CD4-positive, alpha-beta memory T cell (primary cell): ENCODE measurements at places on chromosomes 11 and 22. TPM values are rescaled to one million over a fixed set of nuclear protein-coding genes. Genes with fewer than 3 reads are reported as not detected.

DNA sequence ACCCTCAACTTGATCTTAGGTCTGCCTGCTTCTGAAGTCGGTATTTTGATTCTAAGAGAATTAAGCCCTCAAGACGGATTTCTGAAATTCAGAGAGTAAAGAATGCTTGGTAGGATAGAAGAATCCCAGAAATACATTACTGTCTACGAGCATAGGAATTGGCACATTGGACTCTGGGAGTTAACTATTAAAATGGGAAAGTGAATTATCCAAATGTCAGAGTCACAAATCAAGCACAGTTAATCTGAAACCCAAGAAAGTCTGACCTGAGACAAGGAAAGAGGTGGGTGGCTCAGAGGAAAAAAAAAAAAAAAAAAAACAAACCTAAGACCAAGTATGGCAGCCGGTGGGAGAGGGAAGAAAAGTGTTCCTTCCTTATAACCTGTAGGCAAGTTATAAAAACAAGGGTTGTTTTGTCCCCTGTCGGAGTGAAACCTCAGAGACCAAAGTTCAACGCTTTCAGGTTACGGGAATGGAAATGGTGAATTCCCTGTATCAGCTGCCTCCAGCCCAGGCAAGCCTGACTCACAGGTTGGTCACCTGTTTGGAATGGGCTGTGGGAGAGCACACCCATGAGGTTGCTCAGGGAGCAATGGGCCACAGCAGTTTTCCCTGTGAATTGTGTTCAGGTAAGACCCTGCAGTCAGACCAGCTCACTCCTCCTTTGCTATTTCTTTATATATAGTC, 139.0 kb downstream of the ETS1 start:
- no peaks in the 10 kb centered on the region for H3K27me3 ChIP-seq
- peaks cover 17% of the 10 kb centered on the region for H3K4me1 ChIP-seq
- H3K27ac ChIP-seq = no peak overlapping the region
- H3K4me3 ChIP-seq = no peak overlapping the region

- H3K4me1 ChIP-seq = no peaks in the 10 kb centered on the region
- DNase-seq = no peak
- H3K4me3 ChIP-seq = no peak overlapping the region
- no peak overlapping the region for H3K27ac ChIP-seq
- H3K27me3 ChIP-seq = no peaks in the 10 kb centered on the region
Measured at GRCh38 chr11:96023275-96023674, 99.4 kb upstream of the MTMR2 start.

DNA sequence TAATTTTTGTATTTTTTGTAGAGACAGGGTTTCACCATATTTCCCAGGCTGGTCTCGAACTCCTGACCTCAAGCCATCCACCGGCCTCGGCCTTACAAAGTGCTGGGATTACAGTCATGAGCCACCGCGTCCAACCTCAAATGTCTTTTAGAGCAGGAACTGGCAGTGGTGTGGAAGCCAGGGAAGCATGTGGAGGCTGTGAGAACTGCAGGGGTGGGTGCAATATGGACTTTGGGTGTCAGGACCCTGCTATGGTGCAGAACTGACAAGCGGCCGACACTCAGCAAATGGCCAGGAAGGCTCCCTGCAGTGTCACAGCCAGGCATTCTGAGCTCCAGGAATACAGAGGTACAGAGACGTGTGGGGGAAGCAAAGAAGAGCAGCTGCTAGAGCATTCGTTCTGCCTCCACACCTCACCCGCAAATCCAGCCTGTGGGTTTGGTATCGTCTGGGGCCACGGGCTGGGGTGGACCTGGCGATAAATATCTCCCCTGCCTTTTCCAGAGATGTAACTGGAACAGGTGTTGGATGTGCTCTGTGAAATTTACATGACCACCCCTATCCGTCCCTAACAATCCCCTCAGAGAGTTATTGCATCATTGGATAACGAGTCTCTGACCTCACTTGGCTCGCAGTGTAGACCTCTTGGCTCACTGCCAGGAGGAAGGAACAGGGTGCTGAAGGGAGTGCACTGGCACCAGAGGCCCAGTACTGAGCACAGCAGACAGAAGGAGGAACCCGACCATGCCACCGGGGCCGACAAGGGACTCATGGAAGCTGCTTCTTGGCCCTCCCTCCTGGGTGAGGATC, 624.7 kb upstream of the B3GAT1 start:
- no peak for DNase-seq
- H3K27ac ChIP-seq = no peak overlapping the region
- H3K36me3 ChIP-seq = no peaks in the 10 kb centered on the region
- H3K4me3 ChIP-seq = no peak overlapping the region
- peaks cover under 1% of the 10 kb centered on the region for H3K27me3 ChIP-seq

DNA sequence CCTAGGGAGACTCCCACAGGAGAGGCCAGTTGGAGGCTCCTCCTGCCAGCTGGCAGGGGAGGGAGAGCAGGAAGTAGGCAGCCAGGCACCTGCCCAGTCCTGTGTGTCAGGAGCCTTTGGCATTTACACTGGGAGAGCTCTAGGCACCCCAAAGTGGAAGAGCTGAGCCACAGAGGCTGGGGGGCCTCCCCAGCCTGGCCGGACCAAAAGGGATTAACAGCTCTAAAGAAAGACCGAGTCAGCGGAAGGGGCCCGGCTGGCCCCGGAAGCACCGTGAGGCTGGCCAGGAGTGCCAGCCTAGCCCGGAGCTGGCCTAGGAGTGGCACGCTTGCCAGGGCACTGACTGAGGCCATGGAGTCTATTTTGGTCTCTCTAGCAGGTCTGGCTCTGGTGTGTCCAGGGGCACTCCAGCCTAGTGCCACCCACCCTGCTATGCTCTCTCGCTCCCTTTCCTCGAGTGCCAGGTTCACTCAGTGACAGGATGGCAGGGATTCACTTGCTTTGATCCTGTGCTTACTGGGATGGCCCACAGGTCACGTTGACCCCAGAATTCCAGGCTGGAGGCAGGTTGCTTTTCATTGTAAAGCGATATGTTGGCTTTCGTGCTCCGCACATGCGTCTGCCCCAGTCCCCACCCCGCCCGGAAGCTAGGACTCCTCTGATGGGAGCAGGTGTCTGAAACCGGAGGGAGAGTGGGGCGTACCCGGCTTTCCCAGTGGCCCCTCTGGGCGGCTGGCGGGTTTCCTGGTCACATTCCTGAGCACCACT, 3.3 kb upstream of the KMT5B start:
- no peak overlapping the region for H3K4me3 ChIP-seq
- H3K27me3 ChIP-seq = no peaks in the 10 kb centered on the region
- H3K4me1 ChIP-seq = peaks cover 22% of the 10 kb centered on the region
- H3K36me3 ChIP-seq = no peaks in the 10 kb centered on the region
- no peak overlapping the region for H3K27ac ChIP-seq
- no peak for DNase-seq

DNA sequence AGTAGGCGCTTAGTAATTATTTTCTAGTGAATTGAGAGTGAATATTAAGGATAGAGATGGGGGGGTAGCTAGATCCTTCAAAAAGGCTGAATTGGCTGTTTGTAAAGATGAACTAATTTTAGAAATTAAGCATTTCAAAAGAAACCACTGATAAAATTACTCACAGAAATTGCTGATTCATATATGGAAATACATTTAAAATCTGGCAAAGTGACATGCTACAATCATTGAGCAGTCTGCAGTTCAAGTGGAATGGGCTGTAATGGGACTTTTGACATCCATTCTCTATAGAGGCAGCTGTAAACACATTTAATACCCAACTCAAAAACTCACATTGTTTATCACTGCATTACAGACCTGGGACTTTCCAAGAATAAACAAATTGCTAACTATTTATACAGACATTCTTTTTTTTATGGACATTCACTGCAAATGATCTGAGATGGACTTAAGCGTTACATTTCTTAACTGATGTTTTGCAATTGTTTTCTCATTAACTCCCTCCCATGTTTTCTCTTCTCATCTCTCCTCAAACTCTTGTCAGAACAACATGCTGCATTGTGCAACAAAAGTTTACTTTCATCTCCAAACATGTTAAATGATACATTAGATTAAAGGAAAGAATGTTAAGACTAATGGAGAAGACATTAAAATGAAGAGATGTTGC, 42.1 kb upstream of the MMP7 start:
- no peak overlapping the region for H3K4me3 ChIP-seq
- H3K36me3 ChIP-seq = no peaks in the 10 kb centered on the region
- no peaks in the 10 kb centered on the region for H3K27me3 ChIP-seq
- DNase-seq = no peak
- peaks cover 21% of the 10 kb centered on the region for H3K4me1 ChIP-seq

DNA sequence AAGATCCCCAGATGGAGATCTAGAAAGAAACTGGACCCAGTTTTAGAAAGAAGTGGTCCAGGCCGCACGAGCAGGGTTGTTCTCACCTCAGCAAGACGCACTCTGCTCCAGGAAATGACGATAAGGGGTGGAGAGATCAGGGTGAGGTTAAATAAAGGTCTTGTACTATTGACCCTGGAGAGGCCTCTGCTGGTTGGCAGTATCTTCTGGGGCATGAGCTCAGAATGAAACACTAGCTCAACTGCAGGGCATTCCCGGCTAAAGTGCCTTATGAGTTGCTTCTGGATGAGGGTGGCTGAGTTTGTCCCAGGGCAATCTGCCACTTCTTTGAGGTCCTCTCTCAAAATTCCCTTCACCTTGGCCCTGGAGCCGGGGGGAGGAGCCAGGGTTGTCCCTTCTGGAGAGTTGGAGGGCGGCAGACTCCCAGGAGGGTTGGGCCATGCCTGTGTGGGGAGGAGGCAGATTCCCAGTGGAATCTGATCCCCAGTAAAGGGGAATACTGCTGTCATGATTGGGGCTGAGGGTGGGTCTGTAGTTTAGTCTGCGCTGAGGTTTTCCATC, 10.9 kb downstream of the USP2 start:
- H3K36me3 ChIP-seq = no peaks in the 10 kb centered on the region
- no peak overlapping the region for H3K27ac ChIP-seq
- H3K4me1 ChIP-seq = peaks cover 24% of the 10 kb centered on the region
- DNase-seq = peak; percentile 28

GRCh38 chr22:39206491-39206890, 38.3 kb downstream of the PDGFB start:
- H3K27me3 ChIP-seq = no peaks in the 10 kb centered on the region
- no peak overlapping the region for H3K4me3 ChIP-seq
- no peak for DNase-seq
- H3K36me3 ChIP-seq = no peaks in the 10 kb centered on the region
- H3K27ac ChIP-seq = no peak overlapping the region

GRCh38 chr11:2922655-2923054, 6.6 kb downstream of the PHLDA2 start:
- no peaks in the 10 kb centered on the region for H3K27me3 ChIP-seq
- DNase-seq = no peak
- peaks cover under 1% of the 10 kb centered on the region for H3K4me1 ChIP-seq
- H3K4me3 ChIP-seq = no peak overlapping the region
- no peaks in the 10 kb centered on the region for H3K36me3 ChIP-seq

GRCh38 chr22:38016182-38017151, 32.1 kb upstream of the SOX10 start:
- no peak overlapping the region for H3K27ac ChIP-seq
- no peaks in the 10 kb centered on the region for H3K27me3 ChIP-seq
- no peak for DNase-seq
- H3K36me3 ChIP-seq = no peaks in the 10 kb centered on the region

GRCh38 chr11:94271885-94272372, 32.5 kb upstream of the IZUMO1R start:
- no peak for DNase-seq
- H3K27ac ChIP-seq = no peak overlapping the region
- no peaks in the 10 kb centered on the region for H3K36me3 ChIP-seq

DNA sequence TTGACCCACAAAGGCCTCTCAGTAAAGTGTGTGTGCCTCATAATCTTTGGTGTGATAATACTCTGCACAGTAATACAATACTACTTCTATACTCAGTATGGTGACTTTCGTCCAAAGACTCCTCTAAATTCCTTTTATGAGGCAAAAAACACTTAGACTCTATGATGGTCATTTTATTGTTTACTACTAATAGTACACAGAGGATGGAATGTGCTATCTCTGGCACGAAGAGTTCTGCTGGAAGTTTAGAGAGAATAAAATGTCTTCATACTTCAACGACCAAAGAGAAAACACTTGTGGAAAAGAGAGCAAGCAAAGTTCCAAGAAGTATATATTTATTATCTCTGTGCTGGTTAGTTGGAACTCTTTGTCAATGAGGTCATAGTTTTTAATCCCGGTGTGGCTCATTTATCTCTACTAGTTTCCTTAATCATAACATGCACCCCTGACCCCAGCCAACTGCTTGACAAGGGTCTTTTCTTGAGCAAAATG, 7.5 kb upstream of the CSTF3 start:
- H3K27me3 ChIP-seq = no peaks in the 10 kb centered on the region
- no peaks in the 10 kb centered on the region for H3K36me3 ChIP-seq
- H3K4me1 ChIP-seq = no peaks in the 10 kb centered on the region
- H3K27ac ChIP-seq = no peak overlapping the region
- no peak overlapping the region for H3K4me3 ChIP-seq

DNA sequence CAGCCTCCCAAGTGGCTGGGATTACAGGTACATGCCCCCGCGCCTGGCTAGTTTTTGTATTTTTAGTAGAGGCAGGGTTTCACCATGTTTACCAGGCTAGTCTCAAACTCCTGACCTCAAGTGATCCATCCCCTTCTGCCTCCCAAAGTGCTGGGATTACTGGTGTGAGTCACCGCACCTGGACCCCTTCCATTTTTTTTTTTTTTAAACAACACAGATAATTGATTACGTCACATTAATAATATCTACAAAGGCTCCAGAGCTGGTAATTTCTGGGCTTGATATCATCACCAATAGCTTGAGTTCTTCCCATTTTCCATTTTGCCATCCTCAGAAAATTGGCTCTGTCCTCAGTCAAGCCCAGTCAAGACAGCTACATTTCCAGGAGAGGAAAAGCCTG, 7.2 kb downstream of the TTLL1 start:
- DNase-seq = no peak
- H3K36me3 ChIP-seq = no peaks in the 10 kb centered on the region
- H3K4me3 ChIP-seq = no peak overlapping the region
- no peaks in the 10 kb centered on the region for H3K27me3 ChIP-seq
- no peaks in the 10 kb centered on the region for H3K4me1 ChIP-seq

DNA sequence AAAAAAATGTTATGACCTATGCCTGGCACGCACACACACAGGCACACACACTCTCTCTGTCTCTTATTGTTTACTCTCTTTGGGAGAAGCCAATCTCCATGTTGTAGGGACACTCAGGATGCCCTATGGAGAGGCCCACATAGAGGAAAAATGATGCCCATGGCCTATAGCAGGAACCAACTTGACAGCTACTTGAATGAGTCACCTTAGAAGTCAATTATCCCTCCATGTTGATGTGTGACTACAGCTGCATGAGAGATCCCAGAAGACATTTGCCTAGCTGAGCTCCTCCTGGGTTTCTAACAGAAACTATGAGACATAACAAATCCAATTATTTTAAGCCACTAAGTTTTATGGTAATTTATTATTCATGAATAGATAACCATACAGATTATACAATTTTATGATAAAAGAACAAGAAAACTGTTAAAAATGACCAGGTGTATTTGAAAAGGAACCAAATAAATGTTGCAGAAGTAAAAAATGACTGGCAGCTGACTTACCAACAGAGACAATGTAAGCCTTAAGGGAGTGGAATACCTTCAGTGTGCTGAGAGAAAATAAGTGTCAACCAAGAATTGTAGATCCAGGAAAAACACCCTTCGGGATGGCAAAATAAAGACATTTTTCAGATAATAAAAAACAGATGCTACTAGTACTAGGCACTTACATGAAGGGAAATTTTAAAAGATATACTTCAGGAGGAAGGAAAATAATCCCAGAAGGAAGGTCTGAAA, 403.7 kb upstream of the SYN3 start:
- no peak overlapping the region for H3K27ac ChIP-seq
- no peaks in the 10 kb centered on the region for H3K4me1 ChIP-seq
- no peaks in the 10 kb centered on the region for H3K36me3 ChIP-seq

Gene PANX3
- total RNA-seq = not detected

Gene MYO7A
- total RNA-seq = 0.20 TPM

Gene IL17REL
- total RNA-seq = not detected

Gene AAMDC
- total RNA-seq = 7.6 TPM

Gene SAA4
- not detected for total RNA-seq

Gene RHOD
- total RNA-seq = not detected

Gene TMEM86A
- total RNA-seq = 2.5 TPM

Gene PRDM10
- 13.0 TPM for total RNA-seq
